ENCODE measurements at places on chromosomes 11 and 22.
A peak's percentile ranks its signal among the peaks of the same experiment; 100 is the strongest.

DNA sequence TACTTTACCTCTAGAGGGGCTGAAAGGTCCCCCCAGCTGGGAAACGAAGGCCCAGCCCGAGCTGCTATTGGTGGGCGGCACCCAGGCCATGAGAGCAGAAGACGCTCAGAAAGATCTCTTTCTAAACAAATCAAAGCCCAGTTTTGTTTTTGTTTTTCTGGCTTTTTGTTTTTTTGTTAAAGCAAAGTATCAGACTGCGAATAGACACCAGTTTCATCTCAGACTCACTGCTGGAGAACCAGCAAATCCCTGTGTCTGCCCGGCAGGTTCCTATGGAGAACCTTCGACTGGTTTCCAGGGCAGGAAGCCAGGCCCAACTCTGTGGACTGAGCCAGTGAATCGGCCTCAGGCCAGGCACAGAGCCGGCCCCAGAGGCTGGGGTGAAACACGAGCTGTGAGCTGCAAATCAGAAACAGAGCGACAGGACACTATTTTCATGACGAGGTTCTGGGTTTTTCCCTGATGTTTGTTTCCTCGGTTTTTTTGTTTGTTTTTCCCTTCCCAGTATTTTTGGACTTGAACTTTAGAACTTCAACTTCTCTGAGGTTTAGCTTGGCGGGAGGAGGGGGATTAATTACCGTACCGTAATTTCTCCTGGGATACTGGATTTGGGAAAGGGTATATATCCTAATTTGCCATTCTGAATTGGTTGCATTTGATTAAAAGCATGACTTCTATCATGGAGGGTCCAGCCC is 16.0 kb upstream of the B4GALNT4 start:
- no peak for DNase-seq

- DNase-seq: no peak
These were observed 29.5 kb downstream of the CHEK2 start for GRCh38 chr22:28711820-28712777.

GRCh38 chr11:33162831-33163230 is 1.6 kb upstream of the CSTF3 start:
- DNase-seq: no peak

DNA sequence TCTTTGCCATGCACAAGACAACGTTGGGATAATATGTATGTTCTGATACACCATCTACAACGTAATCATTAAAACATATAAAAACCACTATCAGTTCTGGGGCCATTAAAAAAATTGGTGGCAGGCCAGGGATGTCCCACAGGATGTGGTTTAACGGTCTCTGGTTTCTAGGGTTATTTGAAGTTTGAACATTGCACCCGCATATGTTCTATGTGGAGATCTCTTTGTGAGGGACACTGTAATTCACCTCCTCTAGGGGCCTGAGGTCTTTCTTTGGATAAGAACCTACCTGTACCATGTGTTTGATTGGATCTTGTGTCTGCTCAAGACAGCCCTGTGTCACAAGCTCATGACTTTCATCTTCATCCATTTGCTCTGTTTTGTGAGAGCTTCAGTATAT is 73.2 kb downstream of the GGTLC2 start:
- no peak for DNase-seq

DNA sequence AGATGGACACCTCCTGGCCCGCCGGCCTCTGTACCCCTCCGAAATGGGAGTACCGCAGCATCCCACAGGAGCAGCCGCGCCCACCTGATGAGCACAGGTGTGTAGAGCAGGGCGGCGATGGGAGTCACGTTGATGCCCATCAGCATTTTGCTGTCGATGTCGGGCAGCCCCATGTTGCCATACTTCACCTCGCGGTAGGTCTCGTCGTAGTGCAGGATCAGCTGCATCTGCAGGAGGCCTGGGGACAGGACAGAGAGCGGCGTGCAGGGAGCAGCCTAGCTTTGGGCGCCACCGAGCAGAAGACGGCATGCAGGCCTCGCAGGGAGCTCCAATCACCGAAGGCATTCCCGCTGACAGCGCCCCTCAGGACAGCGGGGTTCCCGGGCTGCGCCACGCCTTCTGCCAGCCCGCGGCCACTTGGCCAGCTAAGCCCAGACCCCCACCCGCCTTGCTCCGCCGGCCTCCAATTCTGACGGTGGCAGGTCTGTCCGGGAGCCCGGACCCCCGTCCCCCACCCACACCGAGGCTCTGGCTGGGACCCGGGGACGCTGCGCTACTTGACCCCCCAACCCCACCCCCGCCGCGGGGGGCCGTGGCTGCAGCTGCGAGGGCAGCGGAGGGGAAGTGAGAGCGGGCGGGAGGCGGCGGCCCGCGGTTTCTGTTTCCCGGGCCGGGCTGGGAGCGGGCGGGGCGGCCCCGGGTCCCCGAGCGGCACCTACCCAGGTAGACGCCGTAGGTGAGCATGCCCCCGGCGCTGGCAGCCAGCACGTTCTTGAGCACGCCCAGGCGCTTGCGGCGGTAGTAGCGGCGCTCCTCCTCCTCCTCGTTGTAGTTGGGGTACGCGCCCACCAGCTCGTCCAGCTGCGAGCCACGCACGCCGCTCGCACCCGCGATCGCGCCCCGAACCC is 705 bp downstream of the UNC93B1 start:
- DNase-seq: no peak

GRCh38 chr11:85762226-85762625 is 48.7 kb downstream of the SYTL2 start:
- no peak for DNase-seq

DNA sequence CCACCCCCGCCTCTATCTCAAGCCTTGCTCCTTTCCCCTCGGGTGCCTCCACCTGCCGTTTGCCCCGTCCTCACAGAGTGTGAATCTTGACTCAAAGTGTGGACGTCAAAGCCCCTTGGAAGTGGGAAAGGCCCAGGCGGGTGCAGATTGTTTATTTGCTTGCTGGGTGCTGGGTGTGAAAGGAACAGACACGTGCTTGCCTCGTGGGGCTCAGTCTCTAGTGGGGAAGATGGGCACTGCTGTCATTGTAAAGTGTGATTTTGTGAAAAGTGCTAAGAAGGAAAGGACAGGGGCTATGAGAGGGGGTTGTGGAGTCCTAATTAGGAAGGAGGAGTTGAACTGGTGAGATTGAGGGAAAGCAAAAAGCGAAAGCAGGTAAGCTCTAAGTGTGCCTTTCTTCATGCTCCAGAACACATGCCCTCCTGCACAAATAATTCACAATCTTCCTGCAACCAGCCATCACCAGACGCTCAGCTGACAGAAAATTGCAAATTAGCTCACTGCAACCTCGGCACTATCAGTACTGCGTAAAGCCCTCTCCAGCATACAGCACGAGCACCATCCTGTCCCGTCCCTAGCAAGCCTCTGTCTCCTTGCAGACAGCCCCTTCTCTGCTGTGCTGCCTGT is 9.7 kb upstream of the GCAT start:
- no peak for DNase-seq

DNA sequence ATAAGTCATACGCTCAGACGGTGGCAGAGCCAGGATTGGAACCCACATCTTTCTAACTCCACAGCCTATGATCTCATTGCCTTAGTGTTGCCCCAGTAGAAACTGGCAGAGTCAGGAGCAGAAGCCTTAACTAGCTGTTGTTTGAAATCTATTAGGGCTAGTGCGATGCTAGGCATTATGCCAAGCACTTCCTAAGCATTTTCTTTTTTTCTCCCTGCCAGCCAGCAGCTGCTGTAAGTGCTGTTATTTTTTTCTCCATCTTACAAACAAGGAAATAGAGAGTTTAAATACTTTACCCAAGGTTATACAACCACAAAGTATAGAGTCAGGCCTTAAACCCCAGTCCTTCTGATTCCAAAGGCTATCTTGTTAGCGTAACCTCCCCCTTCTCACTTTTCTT is 161.0 kb upstream of the SORL1-AS1 start:
- DNase-seq: peak; percentile 77

DNA sequence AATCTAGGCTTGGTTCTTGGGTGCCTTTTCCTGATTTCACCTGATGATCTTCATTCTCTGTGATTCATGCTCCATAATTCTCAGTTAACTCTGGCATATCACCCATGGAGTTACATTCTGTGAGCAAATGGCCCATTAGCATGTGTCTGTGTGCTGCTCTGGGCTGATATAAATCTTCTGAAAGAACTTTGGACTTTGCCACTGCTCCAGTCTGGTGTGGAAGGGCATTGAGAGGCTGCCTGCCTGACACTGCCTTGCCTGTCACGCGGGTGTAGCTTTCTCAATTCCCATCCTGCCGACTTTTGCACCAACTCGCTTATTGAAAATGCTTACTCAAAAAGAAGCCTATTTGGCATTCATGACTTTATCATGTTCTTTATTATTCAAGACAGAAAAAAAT is 42.2 kb downstream of the FAT3 start:
- DNase-seq: no peak

DNA sequence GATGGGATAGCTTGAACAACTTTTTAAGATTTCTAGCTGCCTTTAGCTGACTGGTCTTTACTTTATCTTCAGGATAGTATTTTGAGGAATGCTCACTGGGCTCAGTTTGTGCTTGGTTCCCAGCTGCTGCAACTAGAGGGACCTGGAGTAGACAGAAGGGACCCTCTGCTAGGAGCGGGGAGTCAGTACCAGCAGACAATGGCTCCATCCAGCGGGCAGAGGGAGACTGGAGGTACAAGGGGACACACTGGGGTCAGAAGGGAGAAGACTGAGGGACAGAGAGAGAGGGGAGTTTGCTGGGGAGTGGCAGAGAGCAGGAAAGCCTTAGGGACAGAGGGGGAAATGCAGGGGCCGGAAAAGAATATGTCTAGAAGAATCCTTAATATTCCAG is 22.0 kb upstream of the ACER3 start:
- DNase-seq: no peak

- DNase-seq: peak; percentile 2
These were observed 698.6 kb upstream of the ARHGAP42 start for GRCh38 chr11:99988471-99988837.

DNA sequence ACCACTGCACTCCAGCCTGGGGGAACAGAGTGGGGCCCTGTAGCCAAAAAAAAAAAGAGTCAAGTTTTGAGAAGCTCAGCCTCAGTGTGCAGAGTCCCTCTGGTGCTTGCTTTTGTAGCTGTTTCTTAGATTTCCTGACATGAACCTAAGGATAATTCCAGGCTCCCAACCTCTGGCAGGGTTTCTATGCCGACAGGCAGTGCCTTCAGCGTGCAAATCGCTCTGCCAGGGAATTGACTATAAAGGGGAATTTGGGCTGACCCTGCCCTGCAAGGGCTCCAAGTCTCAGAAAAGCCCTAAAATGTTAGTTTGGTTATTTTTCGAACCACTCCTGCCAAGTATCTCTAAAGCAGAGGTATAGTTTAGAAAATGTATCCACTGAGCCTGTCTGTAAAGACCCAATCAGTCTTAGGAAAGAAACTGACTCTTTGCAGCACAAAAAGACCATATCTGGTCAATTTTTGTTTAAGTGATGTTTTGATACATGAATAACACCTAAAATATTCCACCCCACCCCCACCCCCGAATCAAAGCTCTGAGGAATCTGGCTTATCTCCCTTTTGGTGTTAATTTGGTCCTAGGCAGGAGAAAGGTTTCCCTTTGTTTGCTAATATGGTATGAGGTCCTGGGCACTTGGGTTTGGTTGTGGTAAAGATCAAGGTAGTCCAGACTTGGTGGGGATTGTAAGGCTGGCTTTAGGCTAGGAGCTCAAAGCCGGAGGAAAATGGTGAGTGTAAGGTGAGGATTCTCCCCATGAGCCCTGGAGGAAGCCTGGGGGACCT is 49.7 kb downstream of the ANO1 start:
- DNase-seq: no peak

- peak; percentile 32 for DNase-seq
These were observed 75.2 kb downstream of the DHCR7 start for GRCh38 chr11:71372693-71373657.

DNA sequence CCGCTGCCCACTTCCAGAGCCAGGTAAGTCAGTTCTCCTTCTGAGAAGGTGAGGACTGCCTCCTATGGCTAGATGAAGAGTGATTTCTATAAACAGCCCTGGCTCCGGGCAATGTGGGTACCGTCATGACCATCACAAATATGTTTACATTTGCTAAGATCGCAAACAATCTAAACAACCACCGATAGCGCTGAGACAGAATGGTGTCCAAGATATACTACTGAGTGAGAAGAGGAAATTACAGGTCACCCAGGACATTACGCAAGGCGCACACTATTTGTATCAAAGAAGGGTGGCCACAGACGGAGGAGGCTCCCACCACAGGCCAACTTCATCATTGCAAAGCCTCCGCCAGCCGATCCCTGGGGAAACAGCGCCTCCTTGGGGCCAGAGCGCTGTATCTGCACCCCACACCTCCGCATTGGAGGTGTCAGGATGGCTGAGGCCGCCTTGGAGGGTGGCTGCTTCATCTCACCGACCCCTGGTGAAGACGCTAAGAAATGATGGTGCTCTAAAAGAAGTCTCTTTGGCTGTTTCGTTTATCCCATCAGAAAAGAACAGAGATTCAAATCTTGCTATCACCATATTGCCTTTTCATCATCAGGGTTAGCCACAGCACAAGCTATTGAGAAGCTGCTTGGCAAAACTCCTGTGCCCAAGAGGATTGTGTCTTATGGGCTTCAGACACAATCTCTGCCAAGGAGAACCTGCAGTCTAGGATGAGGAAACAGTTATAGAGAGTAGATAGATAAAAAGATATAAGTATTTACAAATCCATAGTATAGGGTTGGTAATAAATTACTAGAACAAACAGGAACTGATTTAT is 12.3 kb upstream of the ASRGL1 start:
- no peak for DNase-seq

DNA sequence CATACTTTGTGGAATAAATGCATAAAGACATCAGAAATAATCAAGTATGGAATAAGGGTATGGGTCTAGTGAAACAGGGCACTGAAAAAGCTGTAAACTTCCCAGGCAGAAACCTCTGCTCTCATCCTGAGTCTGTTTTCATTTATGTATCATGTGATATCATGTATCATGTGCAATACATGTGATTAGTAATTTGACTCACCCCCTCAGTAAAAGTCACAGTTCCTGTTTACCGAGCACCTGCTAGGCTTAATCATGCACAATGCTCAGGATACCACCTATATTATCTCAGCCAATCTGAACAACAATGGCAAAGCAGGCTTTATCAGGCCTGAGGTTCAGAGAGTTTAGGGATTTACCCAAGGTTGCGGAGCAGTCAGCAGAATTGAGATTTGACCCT is 250.6 kb upstream of the TENM4 start:
- DNase-seq: no peak

- DNase-seq: no peak
These were observed 38.8 kb downstream of the RPUSD4 start for GRCh38 chr11:126172596-126173038.

- DNase-seq: peak; percentile 24
These were observed 87.8 kb upstream of the VPREB1 start for GRCh38 chr22:22156716-22157347.

DNA sequence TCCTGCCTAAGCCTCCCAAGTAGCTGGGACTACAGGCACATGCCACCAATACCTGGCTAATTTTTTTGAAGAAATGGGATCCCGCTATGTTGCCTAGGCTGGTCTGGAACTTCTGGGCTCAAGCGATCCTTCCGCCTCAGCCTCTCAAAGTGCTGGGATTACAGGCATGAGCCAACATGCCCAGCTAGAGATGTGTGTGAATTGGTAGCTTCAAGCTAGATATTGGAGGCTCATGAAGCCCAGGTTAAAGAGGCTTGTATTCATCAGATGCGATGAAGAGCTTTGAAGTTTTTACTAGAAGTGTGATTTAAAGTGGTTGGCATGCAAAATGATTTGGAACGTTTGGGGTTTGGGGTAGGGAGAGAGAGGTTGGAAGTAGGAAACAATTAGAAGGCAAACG is 19.6 kb downstream of the NF2 start:
- DNase-seq: no peak

GRCh38 chr22:29528144-29528543 is 25.4 kb downstream of the THOC5 start:
- DNase-seq: no peak

GRCh38 chr22:42281706-42282251 is 11.3 kb upstream of the TCF20 start:
- DNase-seq: no peak

- DNase-seq: no peak
These were observed 2.7 kb downstream of the CYB5R2 start for GRCh38 chr11:7670641-7671040.
